ENCODE measurements at places on chromosomes 5 and 9.

DNA sequence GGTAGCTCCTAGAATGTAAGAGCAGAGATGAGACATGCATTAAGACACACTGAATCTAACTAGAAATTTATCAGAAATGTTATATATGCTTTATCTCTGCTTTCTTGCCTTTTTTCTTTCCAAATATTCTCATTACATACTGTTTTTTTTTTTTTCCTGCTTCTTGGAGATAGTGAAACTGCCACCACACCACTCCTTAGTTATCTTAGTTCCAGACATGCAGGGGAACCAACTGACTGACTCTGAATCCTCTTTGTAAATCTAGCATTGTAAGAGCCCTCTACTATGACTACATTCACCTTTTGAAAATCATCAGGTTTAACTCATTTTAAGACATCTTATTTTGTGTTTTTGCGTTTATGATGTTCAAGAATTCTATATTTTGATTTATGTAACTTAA is 181.3 kb upstream of the ST8SIA4 start:
- no peaks in the 10 kb centered on the region for H3K4me1 ChIP-seq
- no peaks in the 10 kb centered on the region for H3K36me3 ChIP-seq
- H3K27ac ChIP-seq, result no peak overlapping the region
- H3K4me3 ChIP-seq, result no peak overlapping the region

GRCh38 chr9:91465420-91465819 is 41.8 kb upstream of the NFIL3 start:
- no peak overlapping the region for H3K27ac ChIP-seq
- H3K27me3 ChIP-seq, result peaks cover 38% of the 10 kb centered on the region
- H3K4me3 ChIP-seq, result no peak overlapping the region

GRCh38 chr9:126857261-126857960 is 3.0 kb upstream of the ZBTB34 start:
- peaks cover 18% of the 10 kb centered on the region for H3K27me3 ChIP-seq
- H3K27ac ChIP-seq, result no peak overlapping the region
- DNase-seq, result no peak
- H3K4me3 ChIP-seq, result no peak overlapping the region
- peaks cover 20% of the 10 kb centered on the region for H3K4me1 ChIP-seq

DNA sequence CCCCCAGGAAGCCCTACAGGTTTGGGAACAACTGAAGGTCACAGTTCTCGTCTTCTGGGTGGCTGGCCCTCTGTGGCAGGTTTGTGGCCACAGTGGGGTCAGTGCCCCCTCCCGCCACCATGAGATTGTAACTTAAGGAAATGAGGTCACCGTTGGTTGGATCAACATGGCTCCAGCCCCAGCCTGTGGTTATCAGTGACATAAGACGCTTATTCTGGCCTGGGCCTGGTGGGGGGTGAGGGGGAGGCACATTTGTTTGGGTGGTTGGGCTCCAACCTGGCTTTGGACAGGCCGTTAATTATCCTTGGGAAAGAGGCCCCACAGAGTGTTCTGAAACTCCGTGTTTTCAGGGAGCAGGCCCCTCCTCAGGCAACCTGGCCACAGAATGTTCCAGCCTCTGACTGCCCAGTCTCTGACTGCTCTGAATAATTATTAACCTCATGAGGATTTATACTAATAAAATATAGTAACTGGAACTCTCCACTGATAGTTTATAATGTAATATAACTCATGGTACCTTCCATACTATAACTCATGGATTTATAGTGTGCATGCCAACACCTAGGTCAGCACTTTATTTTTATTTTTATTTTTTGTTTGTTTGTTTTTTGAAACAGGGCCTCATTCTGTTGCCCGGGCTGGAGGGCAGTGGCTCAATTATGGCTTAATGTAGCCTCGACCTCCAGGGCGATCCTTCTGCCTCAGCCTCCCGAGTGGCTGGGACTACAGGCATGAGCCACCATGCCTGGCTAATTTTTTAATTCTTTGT is 58.0 kb upstream of the RPL26L1 start:
- H3K27me3 ChIP-seq, result no peaks in the 10 kb centered on the region
- H3K36me3 ChIP-seq, result peaks cover 40% of the 10 kb centered on the region
- H3K4me3 ChIP-seq, result no peak overlapping the region
- H3K27ac ChIP-seq, result no peak overlapping the region
- peaks cover 7% of the 10 kb centered on the region for H3K4me1 ChIP-seq
- no peak for DNase-seq

- H3K36me3 ChIP-seq, result no peaks in the 10 kb centered on the region
- no peaks in the 10 kb centered on the region for H3K27me3 ChIP-seq
- no peak overlapping the region for H3K4me3 ChIP-seq
- no peaks in the 10 kb centered on the region for H3K4me1 ChIP-seq
Measured at GRCh38 chr9:3014178-3014577, 170.3 kb upstream of the PUM3 start.

- no peak overlapping the region for H3K4me3 ChIP-seq
- peaks cover 6% of the 10 kb centered on the region for H3K27me3 ChIP-seq
- no peaks in the 10 kb centered on the region for H3K4me1 ChIP-seq
- DNase-seq, result no peak
Measured at GRCh38 chr5:160956051-160956450, 104.0 kb upstream of the ATP10B start.

DNA sequence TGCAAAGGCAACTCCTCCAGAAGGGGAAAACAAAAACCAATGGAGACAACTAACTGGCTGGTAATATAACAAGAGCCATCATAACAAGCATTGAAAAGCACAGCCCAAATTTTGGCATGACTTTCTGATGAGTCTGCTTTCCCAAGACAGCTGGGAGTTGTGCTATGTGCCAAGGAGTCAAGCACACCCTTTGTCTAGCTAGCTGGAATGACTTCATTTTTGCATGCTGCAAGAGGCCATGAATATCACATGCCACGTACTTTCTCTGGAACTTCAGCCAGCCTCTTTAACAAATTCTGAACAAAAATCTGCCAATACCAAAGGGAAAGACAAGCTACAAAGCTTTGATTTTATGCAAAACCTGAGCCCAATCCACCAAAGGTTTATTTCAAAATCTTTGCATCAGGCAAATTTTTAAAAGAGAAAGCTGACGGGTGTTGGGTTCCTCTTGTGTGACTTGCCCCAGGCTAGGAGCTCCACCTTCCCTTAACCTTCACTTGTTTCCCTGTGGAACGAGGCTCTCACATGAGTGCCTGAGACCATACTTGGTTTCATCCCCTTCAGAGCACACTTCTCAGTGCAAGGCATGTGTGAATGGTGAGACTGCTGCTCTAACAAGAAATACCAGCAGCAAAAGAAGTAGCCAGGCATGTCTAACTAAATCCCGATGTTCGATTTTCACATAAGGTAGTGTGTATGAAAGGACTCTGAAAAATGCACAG is 47.3 kb downstream of the S1PR3 start:
- DNase-seq, result no peak
- H3K36me3 ChIP-seq, result no peaks in the 10 kb centered on the region
- H3K27me3 ChIP-seq, result peaks cover 32% of the 10 kb centered on the region
- H3K4me1 ChIP-seq, result no peaks in the 10 kb centered on the region
- no peak overlapping the region for H3K4me3 ChIP-seq
- no peak overlapping the region for H3K27ac ChIP-seq

GRCh38 chr9:92141144-92142129 is 26.2 kb upstream of the SPTLC1 start:
- H3K36me3 ChIP-seq, result no peaks in the 10 kb centered on the region
- H3K27ac ChIP-seq, result no peak overlapping the region
- peaks cover 10% of the 10 kb centered on the region for H3K4me1 ChIP-seq
- H3K27me3 ChIP-seq, result peaks cover 68% of the 10 kb centered on the region

DNA sequence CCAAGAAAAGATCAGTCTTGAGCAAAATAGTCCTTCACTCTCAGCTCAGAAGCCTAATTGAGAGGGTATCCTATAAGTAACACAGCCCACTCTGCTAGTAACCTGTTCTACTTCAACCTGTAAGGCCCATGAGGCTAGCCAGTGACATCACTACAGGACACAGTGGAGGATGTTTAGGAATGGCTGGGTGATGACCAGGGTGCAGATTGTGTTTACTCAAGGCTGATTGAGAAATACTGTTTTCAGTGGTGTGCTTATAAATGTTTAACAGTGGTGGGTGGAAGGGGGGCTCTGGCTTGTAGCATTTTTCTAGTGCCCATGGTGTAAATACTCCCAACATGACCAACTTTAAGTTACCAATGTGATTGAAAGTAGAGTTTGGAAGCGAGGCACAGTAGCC is 159.8 kb upstream of the CCDC152 start:
- no peak overlapping the region for H3K27ac ChIP-seq
- H3K27me3 ChIP-seq, result peaks cover 10% of the 10 kb centered on the region
- no peaks in the 10 kb centered on the region for H3K4me1 ChIP-seq
- H3K4me3 ChIP-seq, result no peak overlapping the region
- H3K36me3 ChIP-seq, result no peaks in the 10 kb centered on the region

- H3K36me3 ChIP-seq, result no peaks in the 10 kb centered on the region
- no peaks in the 10 kb centered on the region for H3K27me3 ChIP-seq
- DNase-seq, result no peak
- H3K27ac ChIP-seq, result no peak overlapping the region
- H3K4me3 ChIP-seq, result no peak overlapping the region
Measured at GRCh38 chr9:106961623-106962022, 98.7 kb downstream of the ZNF462 start.

GRCh38 chr5:33433303-33434240 is 7.2 kb upstream of the TARS1 start:
- no peak for DNase-seq
- no peaks in the 10 kb centered on the region for H3K36me3 ChIP-seq
- peaks cover 7% of the 10 kb centered on the region for H3K4me1 ChIP-seq
- no peak overlapping the region for H3K27ac ChIP-seq
- no peak overlapping the region for H3K4me3 ChIP-seq

- no peaks in the 10 kb centered on the region for H3K4me1 ChIP-seq
- no peaks in the 10 kb centered on the region for H3K36me3 ChIP-seq
- no peaks in the 10 kb centered on the region for H3K27me3 ChIP-seq
- DNase-seq, result no peak
- H3K27ac ChIP-seq, result no peak overlapping the region
Measured at GRCh38 chr5:17769277-17769676, 135.0 kb downstream of the TAF11L14 start.

GRCh38 chr5:135625961-135626360 is 47.2 kb upstream of the CXCL14 start:
- no peak overlapping the region for H3K4me3 ChIP-seq
- no peak overlapping the region for H3K27ac ChIP-seq
- no peak for DNase-seq
- H3K27me3 ChIP-seq, result peaks cover 7% of the 10 kb centered on the region
- H3K36me3 ChIP-seq, result no peaks in the 10 kb centered on the region
- no peaks in the 10 kb centered on the region for H3K4me1 ChIP-seq

DNA sequence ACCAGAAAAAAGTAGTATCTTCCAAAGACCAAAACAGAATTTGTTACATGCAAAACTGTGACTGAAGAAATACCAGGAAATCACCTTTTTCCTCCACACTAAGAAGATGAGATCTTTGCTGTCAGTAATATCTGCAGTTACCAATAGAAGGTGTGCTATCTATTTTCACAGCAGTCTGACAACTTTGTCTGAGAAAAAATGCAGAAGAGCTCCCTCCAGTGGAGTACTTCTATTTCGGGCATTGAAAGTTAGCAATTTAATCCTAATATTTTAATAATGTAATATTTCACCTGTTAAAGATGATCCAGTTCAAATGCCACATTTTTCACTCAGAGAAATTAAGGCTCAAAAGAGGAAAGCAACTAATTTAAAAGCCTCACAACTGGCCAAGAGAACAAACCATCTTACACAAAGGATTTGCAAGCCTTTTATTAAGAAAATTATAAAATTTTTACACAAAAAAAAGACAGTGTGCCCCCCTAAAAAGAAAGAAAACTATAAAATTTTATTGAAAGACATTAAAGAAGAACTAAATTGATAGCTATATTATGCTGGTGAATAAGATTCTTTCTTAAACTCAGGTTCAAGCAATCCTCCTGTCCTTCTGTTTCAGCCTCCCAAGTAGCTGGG is 50.6 kb downstream of the DEPDC1B start:
- H3K27ac ChIP-seq, result no peak overlapping the region
- no peaks in the 10 kb centered on the region for H3K36me3 ChIP-seq
- DNase-seq, result no peak
- H3K4me3 ChIP-seq, result no peak overlapping the region
- no peaks in the 10 kb centered on the region for H3K27me3 ChIP-seq

- no peaks in the 10 kb centered on the region for H3K27me3 ChIP-seq
- H3K27ac ChIP-seq, result peak overlapping the region; percentile 74
- H3K36me3 ChIP-seq, result no peaks in the 10 kb centered on the region
- no peak for DNase-seq
- H3K4me3 ChIP-seq, result no peak overlapping the region
Measured at GRCh38 chr5:138980441-138980840, 105.3 kb upstream of the LRRTM2 start.

- no peak overlapping the region for H3K4me3 ChIP-seq
- peaks cover 3% of the 10 kb centered on the region for H3K4me1 ChIP-seq
- no peak for DNase-seq
Measured at GRCh38 chr9:126388964-126389708, 62.5 kb downstream of the MVB12B start.

GRCh38 chr5:8291641-8292040 is 422.7 kb downstream of the MTRR start:
- no peak overlapping the region for H3K4me3 ChIP-seq
- no peaks in the 10 kb centered on the region for H3K36me3 ChIP-seq

GRCh38 chr9:130531670-130532069 is 47.7 kb upstream of the FUBP3 start:
- no peaks in the 10 kb centered on the region for H3K36me3 ChIP-seq
- no peak for DNase-seq
- H3K27ac ChIP-seq, result no peak overlapping the region
- H3K4me3 ChIP-seq, result no peak overlapping the region

DNA sequence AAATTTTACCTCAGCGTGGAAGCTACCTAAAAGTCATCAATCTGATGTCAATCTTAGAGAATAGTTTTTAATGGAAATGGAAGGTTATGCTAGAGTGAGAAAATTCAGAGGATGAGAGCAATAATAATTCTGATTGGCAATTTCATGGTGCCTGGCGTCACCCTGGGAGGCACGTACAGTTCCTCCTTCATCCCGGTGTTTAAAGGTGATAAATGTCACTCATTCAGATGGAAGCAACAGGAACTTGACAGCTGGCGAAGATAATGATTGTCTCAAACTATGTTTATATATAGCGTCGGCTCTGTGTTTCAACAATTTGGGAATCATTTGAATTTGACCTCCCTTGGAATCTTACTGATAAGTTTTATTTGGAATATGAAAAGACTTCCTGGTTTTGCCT is 108.4 kb downstream of the MED10 start:
- no peak for DNase-seq
- no peaks in the 10 kb centered on the region for H3K4me1 ChIP-seq
- no peak overlapping the region for H3K4me3 ChIP-seq
- no peaks in the 10 kb centered on the region for H3K36me3 ChIP-seq

DNA sequence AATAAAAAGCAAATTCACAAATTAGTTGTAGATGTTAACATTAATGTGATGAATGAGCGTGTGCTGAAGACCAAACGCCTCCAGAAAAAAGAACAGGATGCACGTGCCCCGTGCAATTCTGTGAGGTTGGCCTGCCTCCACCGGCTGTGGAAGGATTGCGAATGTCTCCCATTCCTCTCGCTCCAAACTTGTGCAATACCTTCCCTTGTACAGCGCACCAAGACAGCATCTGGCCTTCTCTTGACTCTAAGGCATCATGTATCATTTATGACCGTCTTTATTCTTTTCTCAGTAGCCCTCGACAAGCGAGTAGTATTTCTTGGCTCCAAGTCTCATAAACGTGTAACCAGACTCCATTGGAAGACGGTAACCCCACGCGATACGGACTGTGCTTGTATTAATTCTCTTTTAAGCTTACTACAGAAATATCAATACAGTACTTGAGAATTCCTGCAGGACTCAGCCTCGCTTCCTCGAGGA is 1.5 kb upstream of the TESK1 start:
- peak overlapping the region; percentile 93 for H3K4me3 ChIP-seq
- no peak for DNase-seq
- peaks cover 27% of the 10 kb centered on the region for H3K36me3 ChIP-seq

- H3K4me1 ChIP-seq, result no peaks in the 10 kb centered on the region
- no peaks in the 10 kb centered on the region for H3K36me3 ChIP-seq
- peaks cover 8% of the 10 kb centered on the region for H3K27me3 ChIP-seq
- no peak for DNase-seq
- H3K4me3 ChIP-seq, result no peak overlapping the region
- no peak overlapping the region for H3K27ac ChIP-seq
Measured at GRCh38 chr5:141861194-141861593, 17.0 kb downstream of the PCDH1 start.
